ENCODE measurements at places on chromosomes 1 and 21.
A peak's percentile ranks its signal among the peaks of the same experiment; 100 is the strongest.

DNA sequence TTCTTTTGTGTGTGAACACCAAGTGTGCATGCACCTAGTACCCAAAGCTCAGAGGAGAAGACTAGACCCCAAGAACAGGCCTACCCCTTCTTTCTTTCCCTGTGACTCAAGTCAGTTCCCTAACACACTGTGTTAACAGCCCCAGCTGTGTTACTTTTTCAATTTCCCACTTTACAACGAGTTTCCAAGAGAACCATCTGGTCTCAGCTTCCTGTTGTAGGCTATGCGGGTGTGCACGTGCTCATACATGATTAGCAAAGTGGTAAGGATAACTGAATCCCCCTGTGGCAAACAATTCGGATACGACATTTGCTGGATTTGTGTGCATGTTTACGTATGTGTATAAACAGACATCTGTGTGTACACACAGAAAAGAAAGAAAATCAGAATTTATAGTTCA lies 17.9 kb downstream of the IFNAR2 start:
- ATAC-seq: no peak

DNA sequence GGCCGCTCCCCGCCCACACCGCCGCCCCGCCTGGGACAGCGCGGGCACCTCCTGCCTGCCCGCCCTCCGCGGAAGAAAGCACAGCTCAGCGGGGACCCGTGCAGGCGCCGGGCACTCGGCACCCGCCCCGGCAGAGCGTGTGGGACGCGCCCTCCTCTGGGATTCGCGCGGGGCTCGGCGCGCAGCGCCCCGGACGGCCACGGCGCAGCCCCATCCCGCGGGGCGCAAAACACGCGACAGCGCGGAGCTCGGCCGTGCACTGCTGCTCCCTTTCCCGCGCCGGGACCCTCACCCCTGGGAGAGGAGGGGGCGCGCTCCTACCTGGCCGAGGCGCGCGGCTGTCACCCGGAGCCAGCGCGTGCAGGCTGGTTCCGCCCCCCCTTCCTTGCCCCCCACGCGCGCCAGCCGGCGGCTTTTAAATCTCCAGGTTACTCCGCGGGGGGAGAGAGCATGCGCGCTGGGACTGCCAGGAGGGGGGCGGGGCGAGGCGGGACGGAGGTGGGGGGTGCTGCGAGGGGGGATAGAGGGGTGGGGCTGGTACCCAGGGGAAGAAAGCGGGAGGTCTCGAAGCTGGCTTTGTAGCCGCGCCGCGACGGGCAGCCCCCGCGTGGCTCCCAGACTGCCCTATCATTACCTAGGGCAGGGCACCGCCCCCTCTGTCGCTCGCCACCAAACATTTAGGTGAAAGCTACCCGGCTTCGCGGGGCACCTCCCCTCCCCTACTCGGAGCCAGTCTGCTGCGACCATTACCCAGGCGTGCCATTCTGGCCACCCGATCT lies at the start of gene SLC45A3:
SLC45A3 (minus strand) TSS at position 437 of the 779 bp plus-strand sequence. CDS start 15,853 bp downstream, outside the sequence.
- peak; percentile 84 for ATAC-seq

GRCh38 chr1:8443558-8444194 lies 125.8 kb downstream of the SLC45A1 start:
- ATAC-seq: peak; percentile 23

DNA sequence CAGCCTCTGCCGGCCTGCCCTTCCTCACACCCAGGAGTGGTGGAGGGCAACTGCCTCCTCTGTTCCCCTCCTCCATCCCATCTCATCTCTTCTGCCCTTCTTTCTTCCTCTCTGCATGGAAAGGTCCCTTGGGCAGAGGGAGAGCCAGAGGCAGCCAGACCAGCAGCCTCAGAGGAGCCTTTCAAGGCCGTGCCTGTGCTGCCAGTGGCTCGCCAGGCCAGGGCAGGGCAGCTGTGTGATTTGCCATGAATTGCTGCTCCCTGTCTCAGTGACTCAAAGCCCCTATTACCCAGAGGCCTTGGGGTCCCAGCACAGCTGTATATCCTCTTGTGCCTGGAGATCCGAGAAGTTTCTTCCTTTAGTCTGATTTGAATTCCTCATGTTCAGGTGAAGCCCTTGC lies 21.9 kb downstream of the TMCC2 start:
- ATAC-seq: no peak

DNA sequence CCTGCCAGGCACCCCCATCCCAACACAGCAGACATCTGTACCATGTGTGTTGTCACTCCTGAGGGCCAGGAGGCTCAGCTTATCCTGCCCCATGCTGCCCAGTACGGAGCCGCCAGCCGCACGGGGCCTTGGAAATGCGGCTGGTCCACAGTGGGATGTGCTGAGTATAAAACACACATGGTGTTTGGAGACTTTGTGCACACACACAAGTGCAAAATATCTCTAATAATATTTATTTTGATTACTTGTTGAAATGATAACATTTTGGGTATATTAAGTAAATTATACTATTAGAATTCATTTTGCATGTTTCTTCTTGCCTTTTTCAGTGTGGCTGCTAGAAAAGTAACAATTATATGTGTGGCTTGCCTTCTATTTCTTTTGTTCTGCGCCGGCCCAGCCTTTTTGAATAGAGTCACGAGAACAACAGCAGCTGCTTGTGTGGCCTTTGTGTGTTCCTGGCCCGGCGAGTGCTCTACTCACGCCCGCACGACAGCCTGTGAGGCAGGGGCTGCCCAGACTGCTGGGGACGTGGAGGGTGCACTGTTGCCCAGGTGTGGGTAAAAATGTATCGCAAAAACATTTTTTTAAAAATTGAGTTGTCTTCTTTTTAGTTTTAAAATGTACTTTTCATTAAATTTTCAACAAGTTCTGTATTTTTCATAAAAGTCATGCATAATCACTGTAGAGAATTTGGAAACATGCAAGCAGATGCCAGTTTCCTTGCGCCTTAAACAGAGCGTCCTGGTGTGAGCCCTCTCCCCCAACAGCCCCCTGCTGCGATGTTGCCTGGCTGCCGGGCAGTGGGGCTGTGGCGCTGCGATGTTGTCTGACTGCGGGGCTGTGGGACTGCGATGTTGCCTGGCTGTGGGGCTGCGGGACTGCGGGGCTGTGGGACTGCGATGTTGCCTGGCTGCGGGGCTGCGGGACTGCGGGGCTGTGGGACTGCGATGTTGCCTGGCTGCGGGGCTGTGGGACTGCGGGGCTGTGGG lies 35.5 kb downstream of the COQ8A start:
- ATAC-seq: no peak

DNA sequence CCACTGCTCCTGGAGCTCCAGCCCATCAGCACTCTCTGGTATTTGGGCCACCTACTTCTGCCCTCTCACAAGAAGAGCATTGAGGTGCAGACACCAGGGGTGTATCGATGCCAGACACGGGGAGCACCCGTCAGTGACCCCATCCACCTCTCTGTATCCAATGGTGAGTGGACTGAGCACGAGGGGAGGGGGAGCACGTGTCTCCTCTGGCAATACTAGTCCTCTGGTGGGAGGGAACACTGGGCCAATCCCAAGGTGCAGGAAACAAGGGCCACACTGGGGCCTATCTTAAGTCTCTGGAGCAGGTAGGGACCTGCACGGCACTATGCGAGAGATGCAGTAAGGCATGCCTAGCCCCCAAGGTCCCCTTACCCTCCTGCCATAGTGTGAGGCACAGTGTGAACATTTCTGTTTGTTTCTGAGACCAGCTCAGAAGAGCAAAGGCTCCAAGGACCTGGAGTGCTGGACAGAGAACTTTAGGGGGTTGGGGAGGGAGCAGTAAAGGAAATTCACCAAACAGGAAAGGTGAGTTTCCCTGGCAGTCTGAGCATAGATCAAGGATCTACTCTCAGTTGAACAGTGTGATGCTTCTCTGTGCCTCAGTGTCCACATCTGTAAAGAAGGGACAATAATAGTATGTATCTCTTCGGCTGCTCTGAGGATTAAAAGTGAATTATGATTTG lies 2.3 kb downstream of the FCRLB start:
- ATAC-seq: no peak

DNA sequence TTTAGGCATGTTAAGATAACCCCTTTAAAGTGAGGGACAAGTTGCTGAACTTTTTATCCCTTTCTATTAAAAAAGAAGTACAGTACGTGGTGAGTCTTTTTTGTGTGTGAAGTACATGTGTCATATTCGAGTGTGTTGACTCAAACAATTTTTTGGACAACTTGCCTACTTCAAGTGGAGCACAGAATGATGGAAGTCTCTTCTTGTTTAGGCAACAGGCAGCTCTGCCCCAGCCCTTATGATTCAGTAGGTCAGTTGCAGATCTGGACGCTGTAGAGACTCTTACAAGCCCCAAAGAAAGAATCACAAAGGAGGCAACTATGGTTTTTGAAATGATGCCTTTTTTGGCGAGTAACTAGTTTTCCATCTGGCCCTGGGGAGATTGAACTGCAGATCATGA lies 14.4 kb upstream of the ZFP69B start:
- ATAC-seq: no peak

GRCh38 chr21:36104317-36105300 lies 30.3 kb upstream of the CBR3 start:
- ATAC-seq: peak; percentile 23

- no peak for ATAC-seq
Measured at GRCh38 chr1:53560581-53561502, 101.6 kb downstream of the DMRTB1 start.

DNA sequence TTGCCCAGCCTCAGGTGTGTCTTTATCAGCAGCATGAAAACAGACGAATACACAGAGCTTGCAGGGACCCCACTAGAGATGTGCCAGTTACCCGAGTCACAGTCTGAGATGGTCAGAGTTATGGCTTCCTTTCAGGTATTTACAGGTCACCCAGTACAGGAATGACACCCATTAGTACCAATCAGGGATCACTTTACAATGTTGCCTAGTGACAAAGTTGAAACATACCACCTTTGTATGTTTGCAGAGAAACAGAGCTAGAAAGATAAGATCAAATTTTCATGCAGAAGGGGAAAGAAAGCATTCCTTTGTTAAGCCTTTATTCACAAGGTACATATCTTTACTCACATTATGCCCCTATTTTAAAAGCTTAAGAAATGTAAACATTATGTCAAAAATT lies 137.6 kb downstream of the RGS7 start:
- no peak for ATAC-seq

DNA sequence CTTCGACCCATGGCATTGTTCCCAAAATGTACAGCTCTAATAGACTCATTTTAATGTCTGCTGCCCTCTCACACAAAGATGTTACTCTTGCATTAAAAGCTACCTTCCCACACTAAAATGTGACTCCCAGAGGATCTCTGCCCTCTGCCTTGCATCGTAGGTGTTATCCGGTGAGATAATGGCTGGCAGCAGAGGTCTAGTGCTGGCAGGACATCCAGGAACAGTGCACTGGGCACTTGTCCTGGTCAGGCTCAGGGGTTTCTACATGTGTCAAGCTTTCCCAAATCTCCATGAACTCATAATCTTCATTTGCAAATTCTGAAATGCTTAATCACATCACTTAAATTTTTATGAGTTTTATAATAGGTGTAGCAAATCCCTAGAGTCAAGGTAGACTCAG lies 310.6 kb downstream of the LRRIQ3 start:
- ATAC-seq: no peak

GRCh38 chr1:36206323-36206858 lies 17.9 kb upstream of the THRAP3 start:
- peak; percentile 64 for ATAC-seq

DNA sequence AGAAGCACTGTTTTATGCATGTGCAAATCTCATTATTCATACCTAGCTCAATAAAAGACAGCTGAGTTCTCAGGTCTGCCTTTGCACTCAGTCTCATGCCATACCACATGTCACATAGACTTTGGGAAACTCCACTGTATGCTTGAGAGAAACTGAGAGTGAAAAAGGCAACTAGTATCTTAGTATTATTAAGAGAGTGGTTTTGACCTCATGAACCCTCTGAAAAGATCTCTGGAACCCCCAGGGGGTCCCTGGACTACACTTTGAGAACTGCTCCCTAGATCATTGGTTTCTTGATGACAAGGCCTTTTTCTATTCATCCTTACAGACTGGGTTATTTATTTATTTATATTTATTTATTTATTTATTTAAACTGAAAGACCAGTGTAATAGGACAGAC lies 3.7 kb upstream of the RHEX start:
- peak; percentile 63 for ATAC-seq

DNA sequence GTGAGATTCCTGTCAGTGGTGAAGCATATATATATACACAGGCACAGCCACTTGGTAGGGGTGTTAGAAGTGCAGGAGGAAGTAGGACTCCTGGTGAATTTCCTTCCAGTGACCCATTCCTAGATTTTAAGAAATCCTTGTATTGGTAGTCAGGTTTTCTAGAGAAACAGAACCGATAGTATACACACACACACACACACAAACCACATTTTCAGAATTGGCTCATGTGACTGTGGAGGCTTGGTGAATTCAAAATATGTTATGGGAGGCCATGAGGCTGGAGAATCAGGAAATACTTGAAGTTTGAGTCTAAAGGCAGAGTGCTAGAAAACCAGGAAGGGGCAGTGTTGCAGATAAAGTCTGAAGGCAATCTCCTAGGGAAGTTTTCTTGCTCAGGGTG lies 114.2 kb downstream of the FCRL5 start:
- no peak for ATAC-seq

DNA sequence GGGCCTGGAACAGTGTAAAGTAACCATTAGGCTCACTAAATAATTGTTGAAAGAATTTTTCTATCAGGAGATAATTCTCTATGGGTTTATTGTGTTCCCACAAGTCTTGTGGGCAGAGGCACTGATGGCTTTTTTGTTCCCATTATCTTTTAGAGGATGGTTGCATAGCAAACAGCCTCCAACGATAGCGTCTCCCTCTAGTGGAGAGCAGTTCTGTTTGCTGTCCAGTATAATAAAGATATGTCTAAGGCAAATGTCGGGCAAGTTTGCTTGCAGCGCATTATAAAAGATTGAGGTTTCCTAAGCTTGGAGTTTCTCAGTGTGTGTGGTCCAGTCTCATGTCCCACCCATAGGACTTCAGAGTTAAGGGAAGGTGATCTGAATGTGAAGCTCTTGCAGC lies 1.3 kb upstream of the SLC6A17 start:
- ATAC-seq: no peak

DNA sequence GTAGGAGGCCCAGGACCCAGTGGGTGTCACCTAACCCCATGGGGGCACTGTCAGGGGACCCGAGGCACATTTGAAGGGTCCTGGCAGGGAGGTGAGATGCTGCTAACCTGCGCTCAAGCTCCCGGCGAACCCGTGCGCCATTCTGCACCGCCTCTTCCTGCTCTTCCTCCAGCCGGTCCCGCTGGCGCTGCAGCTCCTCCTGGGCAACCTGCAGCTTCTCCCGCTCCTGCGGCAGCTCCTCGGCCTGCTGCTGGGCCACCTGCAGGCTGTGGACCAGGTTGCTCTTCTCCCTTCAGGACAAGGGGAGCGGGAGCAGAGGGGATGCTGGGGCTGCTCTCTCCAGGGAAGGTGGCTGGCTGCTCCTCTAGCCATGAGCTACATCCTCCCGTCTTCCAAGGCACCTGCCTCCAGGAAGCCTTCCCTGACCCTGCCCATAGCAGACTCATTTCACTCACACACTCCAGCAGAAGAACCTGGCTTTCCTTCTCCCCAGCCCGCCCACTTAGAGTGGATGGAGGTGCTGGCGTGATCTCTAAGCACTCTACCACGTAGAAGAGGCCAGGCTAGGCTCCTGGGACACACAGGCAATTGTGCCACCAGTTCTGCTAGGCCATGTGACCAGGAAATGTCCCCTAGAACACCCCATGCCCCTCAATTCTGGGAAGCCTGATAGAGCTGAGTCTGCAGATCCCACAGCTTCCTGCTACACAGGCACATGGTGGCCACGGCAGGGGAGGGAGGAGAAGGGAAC lies 15.2 kb upstream of the NBPF1 start:
- no peak for ATAC-seq

Measured in activated T-helper 17 cell treated with anti-CD3 and anti-CD28 coated beads, Interleukin-2, amount 50 U/mL, for 72 hours (primary cell).